CD4-positive, alpha-beta T cell treated with Interleukin-15 for 4 hours (primary cell): ENCODE measurements at places on chromosomes 5 and 9.

- no peak for DNase-seq
These were observed 357.8 kb upstream of the CCNG1 start for GRCh38 chr5:163079618-163080017.

GRCh38 chr5:10288592-10289219, 19.0 kb downstream of the CMBL start:
- no peak for DNase-seq

DNA sequence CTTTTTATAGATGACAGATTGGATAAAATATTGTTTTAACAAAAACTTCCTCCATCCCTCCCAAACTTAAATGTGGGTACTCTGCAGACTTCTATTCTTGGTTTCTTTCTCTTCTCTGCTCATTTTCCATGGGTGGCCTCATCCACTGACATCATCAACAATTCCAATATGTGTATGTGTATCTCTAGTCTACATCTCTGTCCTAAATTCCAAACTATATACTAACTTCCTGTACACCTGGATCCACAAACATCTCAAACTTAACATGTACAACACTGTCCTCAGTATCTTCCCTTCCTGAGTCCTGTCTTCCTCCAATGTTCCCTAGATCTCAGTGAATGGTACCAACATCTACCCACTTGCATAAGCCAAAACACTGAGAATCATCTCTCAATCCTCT, 28.5 kb upstream of the CDK5RAP2 start:
- DNase-seq = no peak

DNA sequence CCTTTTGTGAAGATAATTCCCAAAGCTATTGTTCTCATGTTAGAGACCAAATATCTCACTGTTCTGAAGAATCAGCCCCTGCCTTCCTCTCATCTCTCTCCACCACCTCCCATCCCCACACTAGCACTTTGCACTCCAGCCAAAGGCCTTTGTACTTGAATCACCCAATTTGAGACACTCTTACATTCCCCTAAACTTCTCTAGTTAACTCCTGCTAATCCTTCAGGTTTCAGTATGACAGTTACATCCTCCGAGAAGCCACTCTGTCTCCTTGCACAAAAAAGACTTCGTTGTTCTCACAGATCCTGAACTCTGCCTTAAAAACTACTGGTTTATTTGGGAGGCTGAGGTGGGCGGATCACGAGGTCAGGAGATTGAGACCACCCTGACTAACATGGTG, 227.5 kb downstream of the PIK3R1 start:
- no peak for DNase-seq

- DNase-seq = no peak
These were observed 29.7 kb upstream of the AKNA start for GRCh38 chr9:114417511-114417910.

- no peak for DNase-seq
These were observed 472.0 kb upstream of the WWC1 start for GRCh38 chr5:167819406-167819805.

- DNase-seq = no peak
These were observed 61.9 kb upstream of the ADAMTS16 start for GRCh38 chr5:5078009-5078897.

- no peak for DNase-seq
These were observed 4.7 kb upstream of the PURA start for GRCh38 chr5:140109018-140109758.

- no peak for DNase-seq
These were observed 43.8 kb upstream of the CTSL start for GRCh38 chr9:87682085-87682484.

- DNase-seq = no peak
These were observed 220.4 kb downstream of the DEPDC1B start for GRCh38 chr5:60479542-60479941.
